Left forelimb (tissue), 1 donor: ENCODE measurements at places on chromosomes 5 and 9.

DNA sequence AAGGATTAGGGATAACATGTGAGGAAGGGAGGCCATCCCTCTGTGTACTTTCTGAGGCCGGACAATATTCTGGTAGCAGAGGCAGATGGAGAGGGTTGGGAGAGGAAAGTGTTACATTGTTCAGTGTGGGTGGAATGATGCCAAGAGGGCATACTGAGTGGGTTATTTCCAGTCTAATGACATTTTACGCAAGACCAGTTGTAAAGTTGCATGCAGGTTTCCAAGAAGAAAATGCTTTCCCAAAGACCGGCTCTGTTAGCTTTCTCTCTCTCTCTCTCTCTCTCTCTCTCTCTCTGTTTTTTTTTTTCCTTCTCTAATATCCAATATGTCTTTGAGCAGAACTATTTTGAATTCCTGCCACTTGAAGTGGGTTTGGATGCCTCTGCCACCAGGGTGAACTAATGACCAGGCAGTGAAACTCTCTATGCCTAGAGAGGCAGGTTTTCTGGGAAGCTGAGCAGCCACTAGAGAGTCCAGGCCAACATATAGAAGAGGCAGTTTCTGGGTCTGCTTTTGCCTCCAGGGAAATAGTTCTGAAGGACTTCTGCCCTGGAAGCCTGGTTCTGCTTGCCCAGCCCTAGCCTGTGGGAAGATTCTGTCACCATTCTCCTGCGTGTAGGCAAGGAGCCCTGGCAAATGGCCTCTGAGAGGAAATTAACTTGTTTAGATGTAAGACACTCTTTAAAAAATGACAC lies 24.4 kb upstream of the ZNF366 start:
- DNase-seq = no peak

DNA sequence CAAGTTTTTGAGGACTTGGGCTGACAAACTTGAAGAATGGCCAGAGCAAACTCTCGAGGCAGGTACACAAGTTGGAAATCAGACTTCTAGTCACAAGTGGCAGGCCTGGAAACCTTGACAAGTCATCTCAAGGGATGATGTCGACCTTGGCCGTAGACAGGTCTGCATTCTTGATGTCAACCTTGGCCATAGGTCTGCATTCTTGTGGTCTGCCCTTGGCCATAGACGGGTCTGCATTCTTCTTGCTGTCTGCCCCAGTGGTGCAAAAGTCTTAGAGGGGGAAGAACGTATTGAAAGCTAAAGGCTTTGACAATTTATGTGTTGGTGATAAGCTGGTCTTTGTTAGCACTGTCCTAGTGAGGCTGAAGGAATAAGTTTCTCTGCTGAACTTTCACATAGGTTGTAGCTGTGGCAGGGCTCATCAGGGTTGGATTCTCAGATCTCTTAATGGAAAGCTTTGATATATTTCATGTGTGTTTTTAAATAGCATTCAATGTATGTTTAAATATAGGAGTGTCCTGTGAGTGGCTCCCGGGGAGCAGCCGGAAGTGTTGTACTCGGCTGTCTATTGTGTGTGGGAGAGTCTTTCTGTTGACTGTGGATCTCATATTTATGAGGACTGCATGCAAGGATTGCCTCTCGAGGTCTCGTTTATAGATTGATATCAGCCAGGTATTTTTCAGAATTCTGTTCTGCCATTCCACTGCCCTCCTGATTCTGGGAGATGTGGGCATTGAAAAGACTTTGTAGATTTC lies 27.0 kb downstream of the SUB1 start:
- no peak for DNase-seq

DNA sequence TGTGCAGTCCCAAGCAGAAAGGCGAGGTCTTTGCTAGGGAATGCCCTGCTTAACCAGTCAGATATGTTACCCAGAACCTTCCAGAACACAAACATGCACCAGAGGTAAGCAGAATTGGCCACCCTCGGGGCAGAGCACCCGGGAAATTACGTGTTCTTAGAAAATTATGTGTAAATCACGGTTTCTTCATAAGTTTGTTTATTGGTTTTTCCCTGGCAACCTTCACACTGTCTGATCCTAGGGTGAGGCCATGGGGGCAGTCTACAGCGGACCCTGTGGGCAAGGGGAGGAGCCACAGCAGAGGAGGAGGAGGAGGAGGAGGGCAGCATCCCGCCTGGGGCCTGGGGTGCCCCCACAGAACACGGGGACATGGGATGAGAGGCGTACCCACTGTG lies 31.4 kb downstream of the RXRA start:
- DNase-seq = no peak

DNA sequence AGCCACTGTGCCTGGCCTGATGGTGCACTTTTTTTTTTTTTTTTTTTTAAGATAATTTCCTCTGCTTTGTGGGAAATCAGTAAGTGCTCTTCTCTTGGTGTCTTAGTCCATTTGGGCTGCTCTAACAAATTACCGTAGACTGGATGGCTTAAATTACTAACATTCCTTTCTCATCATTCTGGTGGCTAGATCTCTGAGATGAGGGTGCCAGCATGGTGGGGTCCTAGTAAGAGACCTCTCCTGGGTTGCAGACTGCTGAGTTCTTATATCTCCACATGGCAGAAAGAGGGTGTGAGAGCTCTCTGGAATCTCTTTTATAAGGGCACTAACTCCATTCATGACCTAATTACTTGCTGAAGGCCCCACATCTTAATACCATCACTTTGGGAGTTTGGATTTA lies 133.9 kb upstream of the ANKRD55 start:
- no peak for DNase-seq

GRCh38 chr5:133698646-133699526 lies 86.5 kb upstream of the FSTL4 start:
- peak; percentile 34 for DNase-seq

GRCh38 chr9:125466411-125466810 lies 204.8 kb downstream of the GAPVD1 start:
- no peak for DNase-seq

DNA sequence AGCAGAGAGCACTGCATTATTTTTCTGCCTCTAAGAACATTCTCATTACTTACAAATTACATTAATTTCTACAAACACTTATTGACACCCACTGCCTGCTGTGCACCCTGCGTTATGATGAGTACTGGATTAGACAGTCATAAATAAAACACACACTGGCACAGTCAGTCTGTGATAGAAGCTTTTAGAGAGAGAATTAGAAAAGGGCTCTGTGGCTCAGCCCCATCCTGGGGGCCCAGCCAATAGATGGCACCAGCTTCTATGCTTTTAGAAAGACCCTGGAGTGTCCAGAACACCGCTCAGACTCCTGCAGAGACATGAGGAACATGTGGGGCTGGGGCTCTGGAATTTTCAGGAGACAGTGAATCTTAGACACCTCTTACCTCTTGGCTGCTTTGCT lies 61.0 kb upstream of the RAPGEF1 start:
- no peak for DNase-seq

GRCh38 chr9:130104491-130105193 lies 50.9 kb downstream of the GPR107 start:
- DNase-seq = no peak

DNA sequence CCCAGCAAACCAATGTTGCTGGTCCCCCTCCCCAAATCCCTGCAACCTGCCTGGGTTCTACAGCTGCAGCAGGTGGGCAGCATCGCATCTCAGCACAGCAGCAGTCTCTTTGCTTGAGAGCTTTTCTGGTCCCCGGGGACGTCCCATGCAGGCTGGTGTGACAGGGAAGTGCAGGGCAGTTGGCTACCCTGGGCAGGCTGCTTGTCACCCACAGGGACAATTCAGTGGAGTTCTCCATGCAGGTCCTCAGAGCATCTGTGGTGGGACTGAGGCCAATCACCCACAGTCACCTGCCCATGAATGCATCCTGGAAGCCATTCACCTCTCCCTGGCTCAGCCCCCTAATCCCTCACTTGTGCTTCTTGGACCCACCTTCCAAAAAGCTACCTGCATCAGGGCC lies 43.9 kb upstream of the SEMA4D start:
- DNase-seq = no peak

GRCh38 chr9:36132086-36132485 lies 4.4 kb upstream of the GLIPR2 start:
- no peak for DNase-seq

- no peak for DNase-seq
Measured at GRCh38 chr9:36247356-36247755, 10.9 kb downstream of the GNE start.

DNA sequence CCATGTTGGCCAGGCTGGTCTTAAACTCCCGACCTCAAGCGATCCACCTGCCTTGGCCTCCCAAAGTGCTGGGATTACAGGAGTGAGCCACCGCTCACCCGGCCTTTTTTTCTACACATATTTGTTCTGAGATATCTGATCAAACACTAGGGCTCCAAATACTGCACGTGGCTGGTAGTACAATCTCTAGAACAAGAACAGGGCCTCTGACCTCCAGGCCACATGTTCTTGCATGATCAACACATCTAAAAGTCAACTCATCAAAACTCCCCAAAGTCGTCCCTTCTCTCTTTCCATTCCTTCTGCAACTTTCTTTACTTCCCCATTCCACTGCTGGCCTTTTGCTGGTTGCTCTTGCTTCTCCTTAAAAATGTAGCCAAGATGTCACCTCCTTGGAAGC lies 113.3 kb upstream of the LHFPL2 start:
- DNase-seq = no peak

GRCh38 chr9:113468716-113469448 lies 5.4 kb downstream of the RGS3 start:
- no peak for DNase-seq
